ENCODE measurements at places on chromosomes 3 and 15. TPM values are rescaled to one million over a fixed set of nuclear protein-coding genes. Genes with fewer than 3 reads are reported as not detected.

The SSUH2 gene
- total RNA-seq: not detected

The TEX264 gene
- total RNA-seq: 45.8 TPM

The DUOX2 gene
- 0.08 TPM for total RNA-seq

The RPL39L gene
- total RNA-seq: 37.7 TPM

The CEMIP gene
- 0.46 TPM for total RNA-seq

The TMEM212 gene
- not detected for total RNA-seq

The CHDH gene
- 24.1 TPM for total RNA-seq

The IL17RD gene
- total RNA-seq: 3.5 TPM

The PRR23B gene
- total RNA-seq: not detected

The NR2E3 gene
- 0.98 TPM for total RNA-seq

The ISLR2 gene
- 0.36 TPM for total RNA-seq

The CHL1 gene
- not detected for total RNA-seq

The A4GNT gene
- not detected for total RNA-seq

The MED12L gene
- total RNA-seq: 2.8 TPM

The CSTA gene
- not detected for total RNA-seq

The ONECUT1 gene
- 0.18 TPM for total RNA-seq

The SUCNR1 gene
- not detected for total RNA-seq

The CHRM5 gene
- total RNA-seq: not detected

The DENND6A gene
- 18.1 TPM for total RNA-seq

The ARGFX gene
- not detected for total RNA-seq

The TMC3 gene
- total RNA-seq: not detected

The IQCH gene
- total RNA-seq: 3.9 TPM

The DPH6 gene
- total RNA-seq: 24.0 TPM

The ECE2 gene
- total RNA-seq: not detected

The CSK gene
- 81.4 TPM for total RNA-seq

The TIGIT gene
- not detected for total RNA-seq

The KLHL40 gene
- not detected for total RNA-seq

The TRAT1 gene
- 0.21 TPM for total RNA-seq

The GOLGA6D gene
- total RNA-seq: not detected

Measured in Panc1 (cell line).